Panc1 (cell line): ENCODE measurements at places on chromosomes 11 and 22.

DNA sequence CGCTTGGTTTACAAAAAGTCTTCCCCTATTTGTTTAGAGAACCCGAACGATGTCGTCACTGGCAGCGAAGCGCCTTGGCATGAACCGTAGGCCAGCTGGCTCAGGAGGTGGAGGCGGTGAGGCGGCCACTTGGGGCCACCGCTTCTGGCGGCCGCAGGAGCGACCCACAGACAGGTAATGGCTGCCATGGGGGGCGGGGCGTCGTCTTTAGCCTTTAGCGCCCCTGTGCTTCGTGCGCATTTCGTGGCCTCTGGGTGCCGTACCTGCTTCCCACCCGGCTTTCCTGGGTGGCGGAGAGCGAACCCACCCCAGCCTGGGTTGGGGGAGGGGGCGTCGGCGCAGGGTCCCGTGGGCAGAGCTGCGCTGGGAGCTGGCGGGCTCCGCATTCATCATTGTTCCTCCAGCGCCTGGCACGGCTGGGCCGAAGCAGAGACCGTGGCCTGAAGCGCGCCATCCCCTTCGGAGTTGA, 469 bp upstream of the OSBP2 start:
- no peak for DNase-seq

GRCh38 chr22:28046100-28046499, 127.0 kb upstream of the PITPNB start:
- no peak for DNase-seq

DNA sequence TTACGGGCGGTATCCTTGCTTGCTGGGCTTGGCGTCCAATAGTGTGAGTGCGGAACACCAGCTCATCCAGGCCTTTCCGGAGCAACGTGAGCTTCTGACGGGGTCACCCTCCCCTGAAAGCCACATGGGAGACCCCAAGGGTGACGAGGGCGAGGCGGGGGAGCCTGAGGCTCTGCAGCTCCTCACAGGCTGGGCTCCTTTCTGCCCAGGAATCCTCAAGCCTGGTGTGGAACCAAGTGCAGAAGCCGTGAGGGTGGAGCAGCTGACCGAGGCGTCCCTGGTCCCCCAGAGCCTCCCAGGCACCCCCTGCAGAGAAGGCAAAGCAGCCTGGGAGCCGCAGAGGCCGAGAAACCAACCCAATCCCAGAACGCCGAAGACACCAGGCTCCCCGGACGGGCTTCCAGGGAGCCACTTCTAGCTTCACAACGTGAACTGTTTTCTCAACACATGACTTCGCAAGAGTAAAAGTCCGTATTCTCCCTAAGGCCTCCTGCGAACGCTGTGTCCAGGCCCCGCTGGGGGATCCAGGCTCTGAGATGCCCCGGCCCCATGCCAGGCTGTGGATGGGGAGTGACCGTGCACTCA, 530.3 kb downstream of the BRD1 start:
- DNase-seq, result no peak

DNA sequence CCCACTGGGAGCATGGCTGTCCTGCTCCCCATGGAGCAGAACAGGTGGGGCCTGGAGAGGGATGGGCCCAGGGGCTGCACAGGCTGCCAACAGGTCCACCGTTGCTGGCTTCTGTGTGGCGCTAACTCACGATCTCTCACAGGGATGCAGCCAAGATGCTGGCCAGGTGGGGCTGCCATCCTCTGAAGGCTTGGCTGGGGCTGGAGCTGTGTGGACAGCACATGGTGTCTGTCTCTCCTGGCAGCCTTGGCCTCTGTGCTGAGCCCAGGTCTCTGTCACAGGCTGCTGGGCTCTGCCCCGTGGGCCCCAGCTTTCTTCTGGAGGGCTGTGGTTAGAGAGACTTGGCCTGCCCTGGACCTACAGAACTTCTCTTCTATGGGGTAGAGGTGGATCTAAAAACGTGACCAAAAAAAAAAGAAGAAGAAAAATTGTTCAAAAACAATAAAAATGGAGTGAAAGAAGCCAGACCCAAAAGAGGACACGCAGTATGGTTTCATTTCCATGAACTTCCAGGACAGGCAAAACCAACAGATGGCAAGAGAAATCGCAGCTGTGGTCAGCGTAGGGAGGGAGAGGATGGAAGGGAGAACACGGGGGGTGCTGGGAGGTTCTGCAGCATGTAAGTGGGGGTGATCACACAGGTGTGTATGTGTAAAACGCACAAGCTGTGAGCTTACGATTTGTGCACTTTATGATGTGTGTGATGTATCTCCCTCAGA, 12.2 kb downstream of the PARVG start:
- no peak for DNase-seq

DNA sequence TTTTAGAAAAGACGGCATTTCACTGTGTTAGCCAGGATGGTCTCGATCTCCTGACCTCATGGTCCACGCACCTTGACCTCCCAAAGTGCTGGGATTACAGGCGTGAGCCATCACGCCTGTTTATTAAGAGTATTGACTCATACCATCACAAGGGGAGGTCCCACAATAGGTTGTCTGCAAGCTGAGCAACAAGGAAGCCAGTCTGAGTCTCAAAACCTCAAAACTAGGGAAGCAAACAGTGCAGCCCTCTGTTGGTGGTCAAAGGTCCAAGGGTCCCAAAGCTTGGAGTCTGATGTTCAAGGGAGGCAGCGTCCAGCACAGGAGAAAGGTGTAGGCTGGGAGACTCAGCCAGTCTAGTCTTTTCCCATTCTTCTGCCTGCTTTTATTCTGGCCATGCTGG, 32.8 kb upstream of the LDLRAD3 start:
- no peak for DNase-seq
